ENCODE measurements at places on chromosomes 1 and 21. TPM values are rescaled to one million over a fixed set of nuclear protein-coding genes. Genes with fewer than 3 reads are reported as not detected.

- DNase-seq = no peak
Measured at GRCh38 chr1:57910782-57911181, 486.9 kb upstream of the DAB1 start.

DNA sequence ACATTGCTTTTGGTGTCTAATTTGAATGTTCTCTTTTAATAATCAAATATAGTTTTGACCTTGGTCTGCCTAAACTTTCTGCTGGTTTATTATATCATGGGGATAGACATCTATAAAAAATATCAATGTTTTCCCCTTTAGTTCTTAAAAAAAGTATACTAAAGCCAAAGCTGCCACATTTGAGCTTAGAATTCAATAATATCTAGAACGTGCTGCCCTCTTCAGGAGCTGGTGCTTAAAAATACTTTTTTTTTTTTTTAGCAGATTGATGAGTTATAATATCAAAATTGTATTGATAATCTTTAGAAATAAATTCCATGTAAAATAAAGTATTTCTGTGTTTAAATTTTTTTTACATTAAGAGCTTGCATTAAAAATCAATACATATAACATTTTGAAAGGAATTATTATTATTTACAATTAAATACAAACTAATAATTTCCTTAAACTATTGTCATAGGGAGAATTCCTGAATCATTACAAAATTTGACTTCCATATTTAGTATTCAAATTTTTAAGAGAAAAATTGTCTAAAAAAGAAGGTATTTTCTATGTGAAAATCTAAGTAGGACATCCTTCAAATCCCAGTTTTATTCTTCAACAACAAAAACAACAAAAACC lies 40.1 kb upstream of the ADGRL2 start:
- no peak for DNase-seq

DNA sequence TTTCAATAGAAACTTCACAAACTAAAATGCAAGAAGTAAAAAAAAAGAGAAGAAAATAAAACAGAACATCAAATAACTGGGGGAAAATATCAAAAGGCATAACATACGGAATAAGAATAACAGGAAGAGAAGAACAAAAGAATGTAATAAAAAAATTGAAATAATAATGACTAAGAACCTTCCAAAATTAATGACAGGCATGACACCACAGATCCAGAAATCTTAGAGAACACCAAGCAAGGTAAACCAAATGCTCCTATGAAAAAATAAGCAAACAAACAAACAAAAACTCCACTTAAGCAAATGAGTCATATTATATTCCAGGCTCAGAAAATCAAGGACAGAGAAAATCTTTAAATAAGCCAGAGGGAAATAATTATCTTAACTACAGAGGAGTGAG lies 8.7 kb downstream of the OR10J1 start:
- DNase-seq = no peak

- DNase-seq = no peak
Measured at GRCh38 chr1:43622901-43623780, 26.8 kb upstream of the KDM4A start.

GRCh38 chr1:202187697-202188407 lies 5.7 kb upstream of the LGR6 start:
- DNase-seq = no peak

DNA sequence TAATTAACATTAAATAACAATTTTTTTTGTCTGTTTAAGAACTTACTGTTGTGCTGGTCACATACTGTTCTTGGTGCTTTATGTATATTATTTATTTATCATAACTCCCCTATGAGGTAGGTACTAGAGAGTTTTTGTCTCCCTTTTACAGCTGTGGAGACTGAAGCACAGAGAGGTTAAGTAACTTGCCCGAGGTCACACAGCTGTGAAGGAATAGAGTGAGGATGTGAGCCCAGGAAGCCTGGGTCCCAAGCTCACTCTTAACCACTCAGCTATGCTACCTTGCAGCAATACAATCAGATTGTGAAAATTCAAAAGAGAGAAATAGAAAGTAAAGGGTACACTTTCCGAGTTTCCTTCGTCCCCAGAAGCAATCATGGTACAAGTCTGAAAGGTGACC lies 35.6 kb upstream of the FHAD1 start:
- no peak for DNase-seq

DNA sequence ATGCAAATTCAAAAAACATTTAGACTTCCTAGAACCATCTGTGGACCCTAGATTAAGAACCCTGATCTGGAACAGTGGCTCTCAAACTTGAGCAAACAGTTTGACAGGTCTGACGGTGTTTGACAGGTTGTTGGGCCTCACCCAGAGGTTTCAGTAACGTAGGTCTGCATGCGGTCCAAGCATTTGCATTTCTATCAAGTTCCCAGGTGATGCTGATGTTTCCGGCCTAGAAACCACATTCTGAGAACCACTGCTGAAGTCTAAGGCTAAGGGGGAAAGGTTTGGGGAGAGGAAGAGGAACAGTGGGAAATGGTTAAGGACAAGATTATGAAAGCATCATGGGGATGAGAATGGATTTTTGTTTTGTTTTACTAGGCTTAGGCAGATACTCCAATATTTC lies 48.6 kb downstream of the MDM4 start:
- DNase-seq = no peak

GRCh38 chr1:90282811-90283210 lies 287.9 kb downstream of the ZNF326 start:
- DNase-seq = no peak

DNA sequence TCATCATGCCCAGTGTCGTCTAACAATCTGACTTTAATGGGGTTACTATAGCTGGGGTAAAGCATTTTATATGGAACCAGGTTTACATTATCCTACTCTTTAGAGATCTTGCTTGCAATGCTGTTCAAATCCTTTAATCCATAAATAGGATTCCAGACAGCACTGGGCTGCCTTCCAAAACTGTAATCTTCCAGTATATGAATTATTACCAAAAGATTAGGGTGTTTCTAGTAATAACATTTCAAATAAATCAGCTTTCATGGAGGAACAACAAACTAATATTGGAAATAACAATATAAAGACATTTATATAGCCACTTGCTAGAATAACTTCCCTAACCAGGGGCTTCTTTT lies 88.6 kb upstream of the PLXNA2 start:
- no peak for DNase-seq

GRCh38 chr21:24759348-24760075 lies 847.8 kb downstream of the MRPL39 start:
- no peak for DNase-seq

DNA sequence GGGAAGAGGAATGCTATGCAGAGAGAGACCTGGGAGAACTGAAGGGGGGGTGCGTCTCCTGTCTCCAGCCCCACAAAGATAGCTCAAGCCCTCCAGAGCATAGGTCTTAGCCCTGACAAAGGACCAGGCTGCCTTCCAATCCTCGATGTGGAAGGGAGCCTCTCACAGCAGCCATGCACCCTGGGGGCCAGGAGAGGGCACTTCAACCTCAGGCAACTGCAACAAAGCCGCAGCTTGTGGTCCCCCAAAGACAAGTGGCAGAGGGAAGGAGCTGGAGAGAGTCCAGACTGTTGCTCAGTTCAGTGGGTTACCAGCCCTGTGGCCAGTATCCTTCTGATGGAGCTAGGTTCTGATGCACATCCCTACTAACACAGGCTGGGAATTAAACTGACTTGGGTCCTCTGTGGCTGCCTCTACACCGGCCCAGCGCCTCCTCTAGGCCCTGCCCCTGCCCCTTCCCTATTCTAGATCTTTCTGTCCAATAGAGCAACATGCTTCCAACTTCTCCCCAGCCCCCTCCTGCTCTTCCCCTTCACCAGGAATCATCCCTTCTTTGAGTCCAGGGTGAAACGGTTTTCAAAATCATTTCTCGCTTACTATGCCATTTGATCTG lies 100.7 kb upstream of the SPATA6 start:
- no peak for DNase-seq

DNA sequence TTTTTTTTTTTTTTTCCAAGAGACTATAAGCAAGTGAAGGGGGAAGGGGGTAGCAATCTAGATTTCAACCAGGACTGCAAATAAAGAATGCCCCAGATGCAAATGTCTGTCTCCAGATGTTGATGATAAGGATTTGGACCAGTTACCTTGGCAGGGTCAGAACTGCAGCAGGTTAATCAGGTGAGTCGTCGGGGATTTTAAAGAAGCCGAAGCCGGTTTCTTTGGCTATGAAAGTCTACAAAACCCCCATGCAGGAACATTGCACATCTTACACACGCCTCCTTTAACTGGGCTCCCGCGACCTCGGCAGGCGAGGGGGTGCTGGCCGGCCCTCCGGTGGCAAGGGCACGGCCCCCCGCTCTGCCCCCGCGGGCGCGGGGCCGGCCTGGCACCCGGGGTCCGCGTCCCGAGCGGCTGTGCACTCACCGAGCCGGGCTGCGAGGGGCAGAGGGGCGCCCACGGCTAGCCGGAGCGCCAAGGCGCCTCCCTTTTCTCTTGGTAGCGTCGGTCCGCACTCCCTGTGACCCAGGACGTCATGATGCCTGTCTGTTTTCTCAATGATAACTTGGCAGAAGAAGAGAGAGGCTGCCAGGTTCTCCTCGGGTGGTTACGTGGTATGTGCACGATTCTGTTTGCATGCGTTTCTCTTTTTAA lies 366.3 kb upstream of the ESRRG start:
- DNase-seq = no peak

DNA sequence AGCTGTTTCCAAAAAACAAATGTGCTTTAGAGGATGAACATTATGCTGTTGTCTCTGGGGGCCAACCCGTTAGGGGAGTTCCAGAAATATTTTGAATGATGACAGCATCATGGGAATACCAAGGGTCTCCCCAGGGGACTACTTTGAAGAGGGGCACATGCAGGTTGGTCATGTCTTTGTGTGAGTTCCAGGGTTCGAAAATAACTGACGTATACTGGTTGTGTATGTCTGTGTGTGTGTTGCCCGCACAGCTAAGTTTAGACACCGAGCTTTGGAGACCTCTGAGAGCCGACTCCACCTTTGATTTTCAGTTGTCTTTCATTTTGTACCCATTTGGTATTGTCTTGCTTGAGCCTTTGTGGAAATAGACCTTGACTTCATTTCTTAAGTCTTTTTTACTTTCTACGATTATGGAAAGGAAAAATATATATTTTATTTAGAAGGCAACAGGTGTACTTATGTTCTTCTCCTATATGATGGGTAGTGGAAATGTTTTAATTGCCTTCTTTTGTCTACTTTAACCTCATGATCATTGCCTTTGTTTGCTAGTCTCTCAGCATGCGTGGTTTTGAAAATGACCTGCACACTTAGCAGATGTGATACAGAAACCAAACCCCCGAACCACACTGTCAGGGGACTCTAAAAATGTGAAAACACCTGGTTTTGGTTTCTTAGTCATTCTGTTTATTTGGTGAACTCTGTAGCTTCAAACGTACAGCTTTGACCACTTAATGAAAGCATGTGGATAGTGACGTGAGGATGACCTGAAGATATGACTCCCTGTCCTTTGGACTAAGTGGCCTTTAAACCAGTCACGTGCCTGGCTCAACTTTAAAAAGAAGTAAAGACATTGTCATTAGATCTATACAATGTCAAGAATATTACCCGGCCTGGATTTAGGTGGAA lies 56.5 kb downstream of the GALNT2 start:
- DNase-seq = no peak

DNA sequence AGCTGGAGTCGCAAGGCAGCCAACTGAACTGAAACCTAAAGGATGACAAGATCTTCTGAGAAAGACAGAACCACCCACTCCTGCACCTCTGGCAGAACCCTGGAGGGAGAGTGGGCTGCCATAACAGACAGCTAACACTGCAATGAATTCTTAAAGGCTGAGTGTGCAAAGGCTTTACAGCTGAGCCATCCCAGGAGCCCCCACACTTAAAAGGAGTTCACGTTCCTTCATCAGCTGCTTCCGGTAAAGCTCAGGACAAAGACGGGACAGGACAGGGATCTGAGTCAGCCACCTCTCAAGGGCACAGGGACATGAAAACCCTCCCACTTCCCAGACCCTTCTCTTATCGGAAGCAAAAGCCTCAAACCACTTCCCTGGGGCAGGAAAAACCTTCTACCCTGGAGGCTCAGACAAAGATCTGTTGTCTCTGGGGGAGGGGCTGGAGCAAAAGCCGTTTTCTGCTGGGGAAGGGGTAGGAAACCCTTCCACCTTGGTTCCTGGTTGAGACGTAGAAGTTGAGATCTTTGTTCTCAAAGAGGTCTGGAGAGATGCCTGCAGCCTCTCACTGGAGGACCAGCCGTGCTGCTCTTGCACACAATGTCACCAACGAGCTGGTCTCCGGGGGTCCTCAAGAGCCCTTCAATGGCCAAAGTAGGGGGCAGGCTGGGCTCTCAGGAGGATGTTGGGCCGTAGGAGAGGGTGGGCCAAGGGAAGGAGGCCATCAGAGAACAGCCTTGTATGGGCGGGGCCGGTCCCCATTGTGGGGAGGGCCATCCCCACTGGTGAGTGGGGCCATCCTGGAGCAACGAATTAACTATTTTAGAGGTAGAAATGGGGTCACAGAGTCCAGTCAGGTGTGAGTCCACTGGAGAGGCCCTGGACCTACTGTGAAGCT lies 452.4 kb downstream of the PTPRU start:
- no peak for DNase-seq

GRCh38 chr1:50720457-50721053 lies 239.5 kb downstream of the FAF1 start:
- no peak for DNase-seq

DNA sequence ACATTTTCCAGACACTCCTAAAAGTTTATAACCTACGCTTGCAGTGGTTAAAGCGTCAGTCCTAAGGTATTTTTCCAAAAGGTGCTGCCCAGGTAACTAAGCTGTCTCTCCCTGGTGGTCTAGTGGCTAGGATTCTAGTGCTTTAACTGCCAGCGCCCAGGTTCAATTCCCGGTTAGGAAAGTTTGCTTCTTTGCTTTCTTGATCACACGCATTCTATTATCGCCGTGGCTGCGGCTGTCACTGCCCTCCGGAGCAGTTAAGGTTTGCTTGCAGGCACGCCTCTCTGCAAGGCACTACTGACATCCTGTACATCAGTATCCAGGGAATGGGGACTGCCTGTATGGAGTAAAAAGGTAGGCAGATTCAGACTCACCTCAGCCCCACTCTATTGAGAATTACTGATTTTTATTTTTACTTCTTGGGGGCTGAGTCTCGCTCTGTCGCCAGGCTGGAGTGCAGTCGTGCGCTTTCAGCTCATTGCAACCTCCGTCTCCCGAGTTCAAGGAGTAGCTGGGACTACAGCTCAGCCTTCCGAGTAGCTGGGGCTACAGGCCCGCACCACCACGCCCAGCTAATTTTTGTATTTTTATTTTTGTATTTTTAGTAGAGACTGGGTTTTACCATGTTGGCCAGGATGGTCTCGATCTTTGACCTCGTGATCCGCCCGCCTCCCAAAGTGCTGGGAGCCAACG lies 53.2 kb upstream of the CFAP126 start:
- DNase-seq = no peak

- no peak for DNase-seq
Measured at GRCh38 chr1:9665193-9665592, 13.7 kb downstream of the PIK3CD start.

- no peak for DNase-seq
Measured at GRCh38 chr1:221032637-221033280, 153.5 kb downstream of the HLX start.

PIK3C2B gene
- total RNA-seq = 51.9 TPM

PRMT6 gene
- 6.4 TPM for total RNA-seq

CCDC185 gene
- total RNA-seq = not detected

OR10Z1 gene
- not detected for total RNA-seq

CHI3L1 gene
- not detected for total RNA-seq

RNU11 gene
- not detected for total RNA-seq

SELP gene
- 35.4 TPM for total RNA-seq

OR2T2 gene
- not detected for total RNA-seq

TNFAIP8L2 gene
- total RNA-seq = 3.6 TPM

PPIH gene
- total RNA-seq = 31.1 TPM

PTPRU gene
- not detected for total RNA-seq

VWA5B1 gene
- total RNA-seq = 0.13 TPM

Measured in T-helper 17 cell (primary cell).